ENCODE measurements at places on chromosomes 16 and 17. TPM values are rescaled to one million over a fixed set of nuclear protein-coding genes. Genes with fewer than 3 reads are reported as not detected.

DNA sequence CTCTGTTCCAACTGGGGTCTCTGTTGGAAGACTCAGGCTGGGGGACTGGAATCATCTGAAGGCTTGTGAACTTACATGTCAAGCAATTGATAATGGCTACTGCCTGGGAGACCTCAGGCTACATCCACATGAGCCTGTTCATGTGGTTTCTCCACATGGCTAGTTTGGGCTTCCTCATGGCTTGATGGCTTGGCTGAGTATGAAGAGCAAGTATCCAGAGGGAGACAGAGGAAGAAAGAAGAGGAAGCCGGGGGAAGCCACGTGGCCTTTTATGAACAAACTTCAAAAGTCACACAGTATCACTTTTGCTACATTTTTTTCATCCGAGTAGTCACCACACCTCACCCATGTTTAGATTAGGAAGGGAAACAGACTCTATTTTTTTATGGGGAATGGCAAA, 158.9 kb downstream of the TRIM37 start:
- DNase-seq: no peak

- DNase-seq: peak; percentile 93
These were observed 11.1 kb downstream of the SCN4A start for GRCh38 chr17:63961355-63962212.

- DNase-seq: no peak
These were observed 25.8 kb downstream of the HS3ST3A1 start for GRCh38 chr17:13575922-13576419.

Gene PLLP
- 3.8 TPM for total RNA-seq

DNA sequence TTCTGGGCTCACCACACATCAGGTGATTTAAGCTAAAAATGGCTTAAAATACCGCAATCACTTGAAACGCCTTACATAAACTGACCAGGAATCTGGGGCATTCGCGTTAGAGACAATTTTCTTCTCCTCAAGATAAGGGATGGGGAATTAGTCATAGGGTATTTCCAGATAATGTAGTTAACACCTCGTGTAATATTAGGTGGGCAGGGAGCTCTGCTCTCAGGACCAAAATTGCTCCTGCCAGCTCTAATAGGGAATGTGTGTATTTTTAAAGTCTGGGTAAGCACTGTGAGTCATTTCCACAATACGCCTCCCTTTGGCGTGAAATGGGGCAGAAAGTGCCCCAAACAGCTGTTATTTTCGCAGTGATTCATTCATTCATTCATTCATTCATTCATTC, 408.6 kb downstream of the MAF start:
- no peak for DNase-seq

Gene TM4SF5
- total RNA-seq: not detected

DNA sequence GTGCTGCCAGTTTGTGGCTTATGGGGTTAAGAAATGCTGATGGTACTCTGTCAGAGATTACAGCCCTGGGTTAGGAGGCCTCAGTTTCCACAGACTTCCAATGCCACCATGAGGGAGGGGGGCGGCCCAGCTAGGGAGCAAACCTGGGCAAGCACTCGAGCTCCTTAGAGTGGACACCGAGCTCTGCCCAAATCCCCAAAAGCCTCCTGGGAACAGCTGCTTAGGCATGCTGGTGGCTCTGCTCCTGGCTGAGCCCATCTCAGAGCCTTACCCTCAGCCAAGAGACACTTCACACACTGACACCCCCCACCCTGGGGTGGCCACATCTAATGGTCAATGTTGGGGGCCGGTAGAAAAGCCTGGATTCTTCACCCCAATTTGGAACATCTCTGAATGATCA, 66.1 kb downstream of the C16orf78 start:
- DNase-seq: peak; percentile 37

DNA sequence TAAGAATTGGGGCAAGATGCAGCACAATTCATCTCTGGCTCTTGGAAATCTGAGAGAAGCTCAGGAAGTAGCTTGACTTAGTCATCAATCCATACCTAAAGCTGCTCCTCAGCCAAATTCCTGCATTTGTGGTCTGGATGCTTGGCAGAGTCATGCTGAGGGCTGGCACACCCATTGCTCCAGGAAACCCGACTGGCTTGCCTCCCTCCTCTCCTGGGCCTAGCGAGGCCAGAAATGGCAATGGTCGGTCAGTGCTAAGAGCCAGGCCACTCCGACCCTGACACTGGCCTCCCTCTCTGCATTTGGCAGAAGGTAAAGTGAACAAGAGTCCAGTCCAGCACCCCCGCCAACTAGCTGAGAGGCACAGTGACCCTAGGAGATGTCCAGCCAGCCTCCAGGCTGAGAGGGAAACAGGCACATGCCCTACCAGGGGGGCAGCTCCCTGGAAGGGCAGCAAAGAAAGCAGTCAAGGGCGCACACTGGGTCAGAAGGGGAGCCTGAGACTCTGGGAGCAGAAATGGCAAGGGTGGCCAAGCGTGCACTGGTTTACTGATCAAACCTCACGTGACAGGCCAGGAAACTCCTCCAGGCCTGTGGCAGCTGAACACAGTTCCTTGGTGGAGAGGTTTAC, 10.0 kb downstream of the POLDIP2 start:
- DNase-seq: peak; percentile 45

DNA sequence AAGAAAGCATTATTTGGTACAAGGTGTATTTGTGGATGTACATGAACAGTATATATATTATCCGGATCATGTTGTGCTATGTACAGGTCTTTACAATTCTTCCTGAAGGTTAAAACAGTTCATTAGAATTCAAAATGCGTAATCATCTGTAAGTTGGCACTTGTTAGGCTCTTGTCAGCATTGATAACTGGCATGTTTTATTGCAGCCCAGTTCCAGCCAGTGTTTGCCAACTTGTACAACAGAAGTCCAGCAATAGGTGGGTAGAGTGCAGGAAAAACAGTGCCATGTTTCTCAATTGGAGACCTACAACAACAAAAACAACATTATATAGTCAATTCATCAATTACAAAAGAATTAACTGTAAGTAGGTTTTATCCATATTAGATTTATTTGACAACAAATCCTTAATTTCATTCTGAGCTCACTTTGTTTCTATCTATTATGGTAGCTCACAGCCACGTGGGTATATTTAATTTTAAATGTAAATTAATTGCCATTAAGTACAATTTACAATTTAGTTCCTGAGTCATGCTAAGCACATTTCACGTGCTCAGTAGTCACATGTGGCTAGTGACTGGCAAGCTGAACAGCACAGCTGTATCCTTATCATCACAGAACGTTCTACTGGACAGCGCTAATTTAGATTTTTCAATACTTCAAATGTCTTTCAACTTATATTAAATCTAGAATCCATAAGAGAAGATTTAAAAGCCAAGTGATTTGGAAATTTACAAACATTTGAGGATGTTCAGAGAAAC, 8.6 kb upstream of the ANKFY1 start:
- DNase-seq: no peak

- DNase-seq: no peak
These were observed 24.2 kb downstream of the MPG start for GRCh38 chr16:102060-102855.

DNA sequence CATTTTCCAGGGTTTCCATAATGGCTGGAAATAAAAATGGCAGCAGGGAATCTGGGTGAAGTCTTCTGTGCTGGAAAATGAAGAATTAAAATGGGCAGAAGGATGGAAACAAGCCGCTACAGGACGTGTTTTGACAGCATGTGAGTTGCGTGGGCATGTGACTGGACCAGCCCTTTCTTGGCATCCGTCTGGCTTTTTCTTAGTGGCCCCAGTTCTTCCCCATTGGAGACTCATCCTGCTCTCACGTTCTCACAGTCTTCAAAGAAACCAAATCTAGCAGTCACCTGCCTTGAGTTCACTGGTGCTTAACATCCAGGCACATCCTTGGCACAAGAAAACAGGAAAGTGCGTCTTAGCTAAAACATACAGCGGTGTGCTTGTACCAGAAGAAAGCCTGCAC, 180.2 kb upstream of the CACNG5 start:
- DNase-seq: no peak

DNA sequence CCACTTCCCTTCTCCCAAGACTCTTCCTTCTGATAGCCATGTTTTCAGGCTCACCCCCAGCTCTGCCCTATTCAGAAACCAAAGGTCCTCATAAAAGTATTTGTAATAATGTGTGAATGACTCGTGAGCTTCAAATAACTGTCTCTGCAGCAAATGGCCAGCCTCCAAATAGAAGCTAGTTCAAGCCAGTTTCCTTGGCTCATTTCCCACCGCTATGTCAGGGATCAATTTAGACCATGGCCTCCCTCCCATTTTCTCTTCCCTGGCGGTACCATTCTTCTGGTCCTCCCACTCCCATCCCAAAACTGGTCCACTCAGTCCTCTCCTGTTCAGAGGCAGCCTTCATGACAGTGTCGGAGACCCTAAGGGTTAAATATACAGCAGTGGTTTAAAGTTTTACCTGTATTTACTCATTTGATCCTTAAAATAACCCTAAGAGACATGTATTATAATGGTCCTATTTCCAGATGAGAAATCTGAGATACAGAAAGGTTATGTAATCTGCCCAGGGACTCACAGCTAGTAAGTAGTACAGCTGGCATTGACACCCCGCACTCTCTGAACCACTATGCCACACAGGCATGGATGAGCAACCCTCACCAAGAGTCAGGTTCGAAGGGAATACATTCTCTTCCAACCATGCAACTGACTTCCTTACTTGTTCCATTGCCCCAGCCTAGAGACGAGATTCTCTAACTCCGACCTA, 42.9 kb downstream of the GAS7 start:
- DNase-seq: peak; percentile 23

GRCh38 chr17:42078396-42079043, 19.8 kb downstream of the ZNF385C start:
- no peak for DNase-seq

Gene METTL22
- 30.7 TPM for total RNA-seq

- DNase-seq: no peak
These were observed 5.5 kb upstream of the FAM20A start for GRCh38 chr17:68606451-68607307.

- DNase-seq: no peak
These were observed 615.6 kb downstream of the MAF start for GRCh38 chr16:78984887-78985464.

DNA sequence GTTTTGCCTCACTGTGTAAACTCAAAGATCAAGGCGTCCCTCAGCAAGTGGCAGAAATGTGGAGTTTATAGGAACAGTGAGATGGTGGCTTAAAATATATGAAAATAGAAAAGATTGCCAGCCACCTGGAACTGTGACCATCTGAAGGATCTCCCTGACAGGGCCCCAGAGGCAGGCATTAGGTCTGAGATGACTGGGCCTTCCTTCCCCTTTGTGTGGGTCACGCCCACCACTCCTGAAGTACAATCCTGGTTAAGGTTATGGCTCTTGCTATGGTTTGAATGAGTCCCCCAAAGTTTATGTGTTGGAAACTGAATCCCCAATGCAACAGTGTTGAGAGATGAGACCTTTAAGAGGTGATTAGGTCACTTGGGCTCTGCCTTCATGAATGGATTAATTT, 6.4 kb downstream of the ST6GALNAC2 start:
- DNase-seq: no peak

DNA sequence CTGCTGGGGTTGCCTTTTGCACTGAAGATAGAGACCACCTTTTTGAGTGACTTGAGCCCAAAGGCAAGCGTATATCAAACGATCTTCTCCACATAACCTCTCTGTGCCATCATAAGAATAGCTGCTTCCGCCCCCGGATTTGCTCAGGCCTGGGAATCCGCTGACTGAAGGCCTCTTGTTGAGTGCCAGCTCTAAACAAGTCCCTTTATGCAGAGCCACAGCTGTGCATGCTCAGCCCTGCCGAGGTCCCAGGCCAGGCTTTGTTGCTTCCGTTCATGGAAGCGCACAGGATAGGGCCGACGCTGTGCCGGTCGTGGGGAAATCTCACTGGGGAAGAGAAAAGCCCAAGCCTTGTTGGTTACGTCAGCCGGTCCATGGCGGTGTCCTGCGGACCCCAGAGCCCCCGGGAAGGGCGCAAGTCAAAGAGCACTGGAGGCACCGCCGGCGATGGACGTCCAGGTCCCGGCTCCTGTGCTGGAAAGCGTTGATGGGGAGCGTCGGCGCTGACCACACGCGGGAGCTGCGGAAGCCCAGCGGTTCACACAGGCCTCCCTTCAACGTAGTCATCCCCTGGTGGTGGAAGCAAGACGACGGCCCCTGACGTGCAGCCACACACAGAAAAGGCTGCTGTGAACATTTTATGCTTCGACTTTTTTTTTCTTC, 23.5 kb upstream of the RPL13 start:
- no peak for DNase-seq

GRCh38 chr16:31183432-31184428, 3.8 kb downstream of the FUS start:
- DNase-seq: peak; percentile 22

- DNase-seq: no peak
These were observed 2.5 kb downstream of the UBE2I start for GRCh38 chr16:1311738-1312466.
